ENCODE measurements at places on chromosomes 6 and 20.

DNA sequence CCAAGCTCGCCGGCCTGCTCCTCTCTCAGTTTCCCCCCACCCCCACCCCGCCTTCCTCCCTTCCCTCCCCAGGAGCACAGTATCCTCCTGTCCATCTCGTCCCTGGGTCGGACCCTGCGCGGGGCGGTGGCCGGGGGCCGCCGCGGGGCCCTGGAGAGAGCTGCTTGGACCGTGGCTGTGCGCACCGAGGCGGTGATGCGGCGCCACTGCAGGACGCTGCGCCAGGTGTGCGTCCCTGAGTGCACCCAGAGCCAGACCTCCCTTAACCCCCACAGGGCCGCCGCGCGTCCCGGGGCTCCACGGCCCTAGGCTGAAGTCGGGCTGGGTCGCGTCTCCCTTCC, 2.2 kb downstream of the C20orf204 start:
- DNase-seq = peak; percentile 61

DNA sequence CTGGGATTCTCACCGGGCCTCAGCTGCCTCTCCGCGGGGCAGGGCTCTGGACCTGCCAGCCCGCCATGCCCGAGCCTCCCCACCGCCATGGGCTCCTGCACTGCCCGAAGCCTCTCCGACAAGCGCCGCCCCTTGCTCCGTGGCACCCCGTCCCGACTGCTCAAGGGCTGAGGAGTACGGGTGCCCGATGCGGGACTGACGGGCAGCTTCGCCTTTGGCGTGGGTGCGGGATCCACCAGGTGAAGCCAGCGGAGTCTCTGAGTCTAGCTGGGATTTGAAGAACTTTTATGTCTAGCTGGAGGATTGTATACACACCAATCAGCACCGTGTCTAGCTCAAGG, 5.3 kb upstream of the RANBP9 start:
- no peak for DNase-seq

DNA sequence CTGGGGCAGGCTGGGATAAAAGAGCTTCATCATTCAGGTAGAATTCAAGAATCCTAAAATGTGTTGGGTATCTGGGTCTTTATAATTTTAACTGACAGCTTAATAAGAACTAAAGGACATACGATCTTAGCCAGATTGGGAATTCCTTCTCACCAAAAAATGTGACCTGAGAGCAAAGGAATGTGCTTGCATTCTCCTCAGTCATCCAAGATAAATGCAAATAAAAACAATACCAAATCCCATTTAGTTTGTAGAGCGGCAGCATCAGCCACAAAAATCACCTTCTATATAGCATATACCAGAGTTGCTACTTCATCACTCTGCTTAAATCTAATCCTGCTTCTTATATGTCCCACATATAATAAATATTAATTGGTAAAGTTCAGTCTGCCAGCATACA, 16.9 kb downstream of the USP49 start:
- DNase-seq = no peak

DNA sequence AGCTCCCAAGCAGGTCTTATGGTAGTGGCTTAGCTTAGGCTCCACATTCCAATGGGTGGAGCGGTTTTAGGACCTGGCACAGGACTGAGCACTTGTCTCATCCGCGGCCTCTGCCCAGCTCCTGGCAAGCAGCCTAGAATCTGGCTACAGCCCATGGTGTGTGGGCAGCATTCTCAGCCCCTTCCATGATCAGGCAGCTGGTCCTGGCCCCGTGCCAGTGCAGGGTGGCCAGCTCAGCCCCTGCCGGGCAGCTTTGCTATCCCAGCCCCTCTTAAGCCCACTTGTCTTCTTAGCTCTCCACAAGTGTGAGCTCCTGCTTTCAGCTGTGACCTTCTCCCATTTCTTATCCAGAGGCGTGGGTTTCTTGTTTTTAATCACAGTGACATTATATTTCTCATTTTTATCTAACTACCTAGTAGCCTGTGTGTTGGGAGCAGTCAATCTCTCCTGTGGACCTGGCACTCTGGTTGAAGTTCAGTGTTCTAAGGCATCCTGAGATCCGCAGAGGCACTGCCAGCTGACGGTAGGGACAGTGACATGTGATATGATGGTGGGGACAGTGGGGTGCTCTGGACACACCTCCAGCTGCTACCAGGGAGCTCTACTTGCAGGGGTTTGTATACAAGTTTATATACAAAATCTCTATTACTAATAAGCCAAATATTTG, 119.9 kb upstream of the PRND start:
- DNase-seq = no peak

DNA sequence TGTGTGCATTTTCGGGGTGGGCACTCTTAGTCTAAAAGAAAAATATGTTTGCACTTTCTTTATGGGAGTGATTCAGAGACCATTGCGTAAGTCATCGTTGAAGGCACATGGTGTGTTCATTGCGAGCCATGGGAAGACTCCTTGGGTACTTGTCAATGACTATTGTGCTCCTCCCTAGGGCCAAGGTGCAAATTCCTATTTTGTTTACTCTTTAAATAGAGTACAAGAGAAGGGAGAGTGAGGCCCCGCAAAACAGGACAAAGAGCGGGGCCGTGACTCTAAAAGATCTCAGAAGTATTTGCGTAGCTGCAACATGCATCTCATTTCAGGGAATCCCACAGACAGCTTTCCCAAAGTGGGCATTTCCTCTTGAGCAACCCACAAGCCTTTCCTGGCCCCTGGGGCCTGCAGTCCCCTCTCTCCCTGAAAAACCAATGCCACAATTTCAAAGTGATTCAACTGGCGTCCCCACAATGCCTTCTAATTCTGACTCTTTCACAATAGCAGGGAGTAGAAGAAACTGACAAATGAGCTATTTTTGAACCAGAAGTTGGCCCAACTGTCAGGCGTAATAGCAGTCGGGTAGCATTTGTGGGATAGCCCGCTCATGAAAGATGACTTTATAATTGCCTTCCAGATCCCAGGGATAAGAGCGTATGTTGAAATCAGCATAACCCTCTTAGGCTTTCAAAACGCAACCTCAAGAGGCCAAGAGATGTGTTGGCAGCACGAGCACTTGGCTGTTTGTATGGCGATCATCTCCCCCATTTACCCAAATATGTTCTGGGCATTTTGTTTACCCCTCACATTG, 277.9 kb upstream of the BMP2 start:
- DNase-seq = no peak

GRCh38 chr6:151616600-151616999, 122.8 kb downstream of the CCDC170 start:
- no peak for DNase-seq

- no peak for DNase-seq
Observed at GRCh38 chr20:37310951-37311350, 21.5 kb downstream of the MANBAL start.

All from germinal center (tissue), 1 donor.